ENCODE measurements at places on chromosomes 7 and 10.

DNA sequence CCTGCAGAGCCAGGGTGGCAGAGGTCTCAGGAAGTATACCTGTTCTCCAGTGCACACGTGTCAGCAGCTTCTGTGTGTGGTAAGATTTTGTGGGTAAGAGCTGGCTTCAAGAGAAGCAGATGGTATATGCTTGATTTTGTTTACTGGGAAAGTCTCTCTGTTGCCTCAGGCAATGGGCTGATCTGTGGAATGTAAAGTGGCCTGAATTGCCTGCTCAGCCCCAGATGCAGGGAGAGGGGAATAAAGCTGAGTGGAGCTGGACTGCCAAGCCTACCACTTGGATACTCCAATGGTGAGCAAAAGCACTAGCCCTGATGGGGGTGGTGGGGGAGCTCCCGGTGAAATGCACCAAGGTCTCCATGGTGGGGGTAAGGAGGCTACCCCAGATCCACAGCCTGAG is 156.1 kb downstream of the WDR11 start:
- no peak for DNase-seq

- DNase-seq: no peak
Measured at GRCh38 chr7:51255036-51255435, 61.6 kb downstream of the COBL start.

GRCh38 chr10:79438699-79439085 is 6.7 kb downstream of the ZCCHC24 start:
- DNase-seq: no peak

DNA sequence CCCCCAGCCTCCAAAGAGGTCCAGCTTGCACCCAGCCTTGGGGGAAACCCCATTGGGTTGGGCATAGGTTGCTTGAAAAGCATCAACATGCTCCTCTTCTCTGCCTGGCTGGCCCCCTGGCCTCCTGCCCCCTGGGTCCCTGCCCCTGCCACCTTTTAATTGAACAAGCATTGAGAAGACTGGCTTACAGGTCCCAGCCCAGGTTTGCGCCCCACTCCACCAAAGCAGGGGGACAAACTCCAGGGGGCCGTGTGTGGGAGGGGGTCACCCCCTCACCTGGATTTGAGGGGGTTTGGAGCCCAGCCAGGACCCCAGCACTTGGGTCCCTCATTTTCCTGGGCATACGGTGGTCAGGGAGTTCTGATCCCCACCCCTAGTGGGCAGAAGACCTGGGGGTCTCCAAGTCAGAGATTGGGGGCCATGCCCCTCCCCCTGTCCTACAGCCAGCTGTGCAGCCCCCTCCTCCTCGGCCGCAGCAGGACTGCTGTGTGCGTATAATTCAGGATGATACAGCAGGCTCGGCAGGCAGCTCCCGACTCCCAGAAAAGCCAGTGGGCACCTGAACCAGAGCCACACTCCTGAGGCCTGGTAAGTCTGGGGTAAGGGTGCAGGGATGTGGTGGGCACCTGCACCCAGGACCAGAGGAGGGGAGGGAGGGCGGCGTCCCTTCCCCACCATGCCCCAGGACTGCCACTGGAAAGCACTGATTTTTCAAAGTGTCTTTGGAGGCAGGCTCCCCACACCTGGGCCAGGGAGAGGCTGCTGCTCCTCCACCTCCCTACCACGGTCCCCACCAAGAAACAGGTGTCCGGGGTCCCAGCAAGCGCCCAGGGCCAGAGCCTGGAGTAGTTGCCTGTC is 1.7 kb downstream of the ELFN1 start:
- DNase-seq: peak; percentile 51
